Mesothelial cell of epicardium (in vitro differentiated cells): ENCODE measurements at places on chromosomes 3 and 15.

- no peak for DNase-seq
These were observed 93.0 kb downstream of the PGPEP1L start for GRCh38 chr15:98914626-98915025.

DNA sequence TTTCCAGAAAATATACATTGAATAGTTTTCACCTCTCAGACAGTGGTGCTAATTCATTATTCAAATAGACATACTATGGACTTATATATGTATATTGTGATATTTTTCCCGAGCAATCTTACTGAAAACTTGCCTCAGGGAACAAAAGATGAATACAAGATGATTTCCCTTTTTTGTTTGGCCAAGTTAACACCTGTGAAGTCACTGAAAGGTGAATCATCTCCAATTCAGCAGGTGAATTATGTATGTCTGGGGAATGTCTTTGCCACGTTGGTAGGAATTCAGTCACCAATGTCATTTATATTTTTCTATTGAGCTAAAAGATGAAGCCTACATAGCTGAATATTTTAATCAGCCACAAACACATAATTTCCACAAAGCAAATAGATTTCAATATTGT, 88.2 kb downstream of the GPR156 start:
- no peak for DNase-seq

DNA sequence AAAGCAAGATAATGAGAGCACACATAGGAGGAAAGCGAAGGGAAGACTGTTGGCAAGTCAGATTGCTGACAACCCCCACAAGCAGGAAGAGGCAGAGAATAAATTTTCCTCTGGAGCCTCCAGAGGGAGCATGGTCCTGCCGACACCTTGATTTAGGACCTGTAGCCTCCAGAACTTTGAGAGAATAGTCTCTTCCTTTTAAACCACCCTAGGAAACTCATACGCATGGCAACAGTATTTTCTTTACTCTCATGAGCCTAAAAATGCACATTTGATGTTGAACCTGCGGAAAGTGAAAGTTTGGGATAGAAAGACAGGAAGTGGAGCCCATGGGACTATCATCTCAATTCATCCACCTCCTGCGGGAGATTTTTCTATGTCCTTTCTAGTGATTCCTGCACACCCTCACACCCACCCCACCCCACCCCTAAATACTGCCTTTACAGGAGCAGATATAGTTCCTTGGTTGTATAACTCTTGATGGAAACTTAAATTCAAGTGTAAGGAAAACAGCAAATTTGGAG, 116.7 kb upstream of the LPP start:
- no peak for DNase-seq

GRCh38 chr3:2468816-2469215, 370.1 kb downstream of the CNTN4 start:
- DNase-seq, result no peak

- no peak for DNase-seq
These were observed 74.1 kb upstream of the GOLGA8B start for GRCh38 chr15:34657469-34658127.

GRCh38 chr3:163817015-163817414, 1261.3 kb downstream of the SI start:
- no peak for DNase-seq

DNA sequence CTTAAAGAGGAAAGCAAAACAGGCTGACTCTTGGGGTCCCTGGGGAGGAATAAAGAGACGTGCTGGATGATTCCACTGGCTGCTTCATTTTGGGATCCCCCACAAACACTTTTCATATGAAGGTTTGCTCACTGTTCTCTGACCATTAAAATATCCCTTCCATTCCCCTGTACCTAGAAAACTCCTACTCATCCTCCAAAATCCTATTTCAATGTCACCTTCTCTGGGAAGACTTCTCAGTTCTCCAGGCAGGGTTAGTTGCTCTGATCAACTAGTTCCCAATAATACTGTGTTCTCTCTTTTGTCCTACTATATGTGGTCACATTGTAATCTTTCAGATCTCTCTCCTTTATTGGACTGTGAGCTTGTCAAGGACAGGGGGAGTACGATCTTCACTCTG, 19.0 kb downstream of the LARP6 start:
- no peak for DNase-seq
